ENCODE measurements at places on chromosomes 16 and 17.

GRCh38 chr17:39238311-39238972 lies 12.7 kb upstream of the STAC2 start:
- DNase-seq = peak; percentile 43

DNA sequence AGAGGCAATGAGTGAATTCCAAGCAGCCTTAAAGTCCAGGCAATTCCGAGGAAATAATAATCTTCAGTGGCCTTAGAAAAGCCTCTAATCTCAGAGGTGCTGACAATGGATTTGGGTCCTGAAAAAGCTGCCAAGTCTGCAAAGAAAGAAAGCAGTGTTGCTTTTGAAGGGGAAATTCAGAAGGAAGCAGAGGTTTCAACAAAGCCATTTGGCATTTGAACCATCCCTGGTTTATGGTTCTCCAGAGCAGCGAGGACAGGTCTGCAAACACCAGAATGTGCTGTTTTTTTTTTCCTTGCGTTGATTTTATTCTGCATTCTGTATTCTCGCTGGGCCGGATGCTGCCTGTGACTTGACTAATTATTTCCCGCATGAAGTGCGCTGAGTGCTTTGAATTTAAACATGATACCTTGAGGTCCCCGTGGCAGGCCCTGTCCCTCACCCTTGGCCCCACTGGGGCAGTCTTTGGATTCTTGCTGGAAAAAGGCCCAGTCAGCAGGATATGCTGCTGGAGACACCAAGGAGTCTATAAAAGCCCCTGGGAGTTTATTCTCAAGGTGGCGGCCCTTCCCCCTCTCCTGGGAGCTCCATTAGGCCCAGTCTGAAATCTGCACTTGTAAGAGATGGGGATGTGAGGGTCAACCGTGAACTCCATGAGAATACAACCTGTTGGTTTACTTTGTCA lies 338.3 kb downstream of the HAPSTR1 start:
- DNase-seq = no peak

DNA sequence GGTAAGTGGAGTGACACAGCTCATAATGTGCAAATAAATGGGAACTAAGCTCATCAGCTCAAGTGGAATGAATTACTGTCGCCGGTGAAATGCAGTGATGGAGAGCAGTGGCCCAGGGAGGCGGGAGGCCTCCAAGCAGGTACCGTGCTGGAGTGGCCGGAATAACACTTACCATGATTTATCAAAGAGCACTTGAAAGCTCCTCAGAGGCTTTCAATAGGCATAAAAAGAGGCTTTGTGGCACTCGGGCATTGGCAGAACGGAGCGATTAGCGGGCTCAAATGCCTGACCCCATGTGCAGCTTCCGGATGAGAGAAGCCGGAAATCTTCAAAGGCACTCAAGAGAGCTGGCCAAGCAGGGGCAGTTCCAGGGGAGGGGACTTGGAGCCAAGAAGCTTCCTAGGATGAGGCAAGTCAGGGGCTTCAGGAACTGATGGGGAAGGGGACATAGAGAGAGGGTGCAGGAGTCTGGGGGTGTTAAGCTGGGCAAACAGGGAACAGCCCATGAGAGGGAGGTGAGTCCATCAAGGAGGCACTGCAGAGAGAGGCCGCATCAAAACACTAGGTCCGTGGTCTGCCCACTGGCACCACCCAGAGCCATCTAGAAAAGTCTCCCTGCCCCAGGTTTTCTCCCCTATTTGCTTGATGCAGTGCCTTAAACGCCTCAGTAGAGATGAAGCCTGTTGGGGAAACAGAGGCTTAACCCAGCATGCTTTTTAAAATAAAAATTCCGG lies 144.0 kb upstream of the IRX6 start:
- no peak for DNase-seq

GRCh38 chr16:69830534-69831211 lies 68.5 kb downstream of the WWP2 start:
- no peak for DNase-seq

DNA sequence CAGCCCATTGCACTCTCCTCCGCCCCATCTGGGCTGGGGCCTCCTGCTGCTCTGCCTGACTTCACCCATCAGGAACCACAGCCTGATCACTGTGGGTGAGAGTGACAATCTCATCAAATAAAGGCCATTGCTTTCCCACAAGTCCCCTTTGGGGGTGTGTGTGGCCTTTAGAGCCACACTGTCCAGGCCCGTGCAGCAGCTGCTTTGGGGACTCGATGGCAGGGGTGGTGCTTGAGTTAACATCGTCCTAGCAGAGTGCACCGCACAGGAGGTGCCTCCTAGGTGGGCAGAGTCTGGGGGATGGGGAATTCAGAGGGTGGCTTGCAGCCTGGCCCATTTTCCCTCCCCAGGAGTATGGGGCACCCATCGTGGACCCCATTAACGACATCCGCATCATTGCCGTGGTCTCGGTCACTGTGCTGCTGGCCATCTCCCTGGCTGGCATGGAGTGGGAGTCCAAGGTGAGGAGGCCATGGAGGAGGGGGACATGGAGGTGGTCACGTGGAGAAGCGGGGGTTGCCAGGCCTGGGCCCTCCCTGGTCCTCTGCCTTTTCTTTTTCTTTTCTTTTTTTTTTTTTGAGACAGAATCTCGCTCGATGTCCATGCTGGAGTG lies 5.4 kb downstream of the SLC12A3 start:
- DNase-seq = no peak

DNA sequence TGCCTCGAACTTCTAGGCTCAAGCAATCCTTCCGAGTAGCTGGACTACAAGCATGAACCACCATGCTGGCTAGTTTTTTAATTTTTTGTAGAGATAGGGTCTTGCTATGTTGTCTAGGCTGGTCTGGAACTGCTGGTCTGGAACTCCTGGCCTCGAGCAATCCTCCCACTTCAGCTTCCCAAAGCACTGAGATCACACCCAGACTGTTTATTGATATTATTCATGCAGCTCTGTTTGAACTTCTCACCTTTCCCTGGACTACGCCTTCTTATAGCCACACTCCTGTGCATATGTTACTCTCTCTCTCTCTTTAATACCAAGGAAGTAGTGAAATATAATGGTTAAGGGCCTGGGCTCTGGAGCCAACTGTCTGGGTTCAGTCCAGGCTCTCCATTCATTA lies 4.6 kb downstream of the COG7 start:
- DNase-seq = no peak

DNA sequence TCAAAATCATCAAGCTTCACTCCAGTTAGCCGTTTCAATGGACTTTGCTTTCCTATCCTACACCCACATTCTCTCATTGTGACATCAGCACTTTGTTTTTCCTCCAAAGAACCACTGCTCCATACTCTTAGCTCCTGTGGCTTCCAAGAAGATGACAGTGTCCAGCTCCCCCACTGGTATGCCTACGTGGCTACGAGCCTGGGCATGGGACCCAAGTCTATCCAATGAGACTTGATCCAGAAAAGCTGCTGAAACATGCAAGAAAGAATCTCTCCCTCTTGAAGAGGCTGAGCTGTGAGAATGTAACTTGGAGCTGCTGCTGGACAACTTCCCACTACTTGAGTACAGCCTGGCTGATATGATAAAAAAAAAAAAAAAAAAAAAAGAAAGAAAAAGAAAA lies 9.4 kb downstream of the TOX3 start:
- no peak for DNase-seq
